Stimulated activated CD4-positive, alpha-beta T cell treated with anti-CD3 and anti-CD28 coated beads, Interleukin-1b, Interleukin-23, amount 100 ng/mL, for 1 hour (primary cell): ENCODE measurements at places on chromosomes 12 and 14.

DNA sequence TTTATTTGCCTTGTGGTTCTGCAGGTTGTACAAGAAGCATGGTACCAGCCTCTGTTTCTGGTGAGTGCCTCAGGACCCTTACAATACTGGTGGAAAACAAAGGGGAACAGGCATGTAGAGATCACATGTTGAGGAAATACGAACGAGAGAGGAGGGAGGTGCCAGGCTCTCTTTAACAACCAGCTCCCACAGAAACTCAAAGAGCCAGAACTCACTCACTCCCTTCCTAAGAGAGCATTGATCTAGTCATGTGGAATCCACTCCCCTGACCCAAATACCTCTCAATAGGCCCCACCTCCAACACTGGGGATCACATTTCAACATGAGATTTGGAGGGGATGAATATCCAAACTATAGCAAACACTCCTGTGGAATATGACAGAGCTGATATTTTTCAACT, 938.0 kb downstream of the GALC start:
- no peak for DNase-seq

DNA sequence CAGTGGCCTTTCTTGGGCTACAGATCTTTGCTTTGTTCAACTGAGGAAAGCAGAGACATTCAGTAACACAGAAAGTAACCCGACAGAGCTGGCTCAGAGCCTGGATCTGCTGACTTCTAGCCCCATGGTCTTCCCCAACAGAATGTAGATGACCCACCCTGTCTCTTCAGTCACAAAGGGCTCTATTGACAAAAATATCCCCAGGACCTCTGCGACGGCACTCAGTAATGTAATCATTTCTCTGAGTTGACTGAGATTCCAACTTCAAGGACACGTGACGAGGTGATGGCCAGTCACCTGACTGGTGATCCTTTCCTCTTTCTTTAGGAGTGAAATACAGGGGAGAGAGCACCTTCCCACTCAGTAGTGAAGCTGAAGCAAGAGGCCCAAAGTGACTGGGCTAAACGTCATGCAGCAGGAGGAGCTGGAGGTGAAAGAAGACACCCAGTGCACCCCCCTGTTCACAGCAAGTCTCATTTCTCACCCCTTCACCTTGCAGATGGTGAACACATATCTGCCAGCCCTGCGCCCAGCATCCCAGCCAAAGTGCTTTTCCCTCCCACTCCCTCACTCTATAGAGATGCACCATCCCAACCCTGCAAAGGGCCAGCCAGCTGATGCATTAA, 179.2 kb upstream of the EGLN3 start:
- no peak for DNase-seq

DNA sequence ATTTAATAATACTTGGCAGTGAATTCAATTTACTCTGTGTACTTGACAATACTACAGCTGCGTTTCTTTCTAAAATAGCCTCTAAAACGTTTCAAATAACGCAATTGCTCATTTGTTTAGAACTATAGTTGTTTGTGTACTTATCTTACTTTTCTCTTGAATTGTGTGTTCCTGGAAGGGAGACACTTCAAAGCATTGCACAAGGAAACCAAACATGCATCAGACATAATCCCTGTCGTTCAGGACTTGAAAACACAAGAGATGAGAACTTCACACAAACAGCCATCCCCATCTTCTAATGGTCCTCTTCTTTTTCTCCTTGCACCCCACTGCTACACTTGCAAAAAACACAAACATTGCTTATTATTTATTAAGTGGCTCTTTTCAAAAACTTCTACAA, 38.5 kb downstream of the PTGER2 start:
- DNase-seq = no peak

- no peak for DNase-seq
Observed at GRCh38 chr12:109092497-109093021, 713 bp downstream of the ALKBH2 start.

- no peak for DNase-seq
Observed at GRCh38 chr14:34715127-34715863, 902 bp upstream of the CFL2 start.

DNA sequence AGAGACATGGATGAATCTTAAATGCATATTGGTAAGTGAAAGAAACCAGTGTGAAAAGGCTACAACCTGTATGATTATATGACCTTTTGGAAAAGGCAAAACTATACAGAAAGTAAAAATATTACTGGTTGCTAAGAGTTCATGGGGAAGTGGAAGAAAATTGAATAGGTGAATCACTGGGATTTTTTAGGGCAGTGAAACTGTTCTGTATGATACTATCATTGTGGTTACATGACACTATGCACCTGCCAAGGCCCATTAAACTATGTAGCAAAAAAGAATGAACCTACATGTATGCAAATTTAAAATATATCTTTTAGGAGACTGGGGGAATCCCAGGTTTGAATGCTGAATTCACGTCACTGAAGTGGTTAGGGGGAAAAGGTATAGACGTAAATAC, 12.6 kb upstream of the OR8S1 start:
- no peak for DNase-seq

GRCh38 chr12:61232040-61232439, 1028.2 kb upstream of the USP15 start:
- no peak for DNase-seq

DNA sequence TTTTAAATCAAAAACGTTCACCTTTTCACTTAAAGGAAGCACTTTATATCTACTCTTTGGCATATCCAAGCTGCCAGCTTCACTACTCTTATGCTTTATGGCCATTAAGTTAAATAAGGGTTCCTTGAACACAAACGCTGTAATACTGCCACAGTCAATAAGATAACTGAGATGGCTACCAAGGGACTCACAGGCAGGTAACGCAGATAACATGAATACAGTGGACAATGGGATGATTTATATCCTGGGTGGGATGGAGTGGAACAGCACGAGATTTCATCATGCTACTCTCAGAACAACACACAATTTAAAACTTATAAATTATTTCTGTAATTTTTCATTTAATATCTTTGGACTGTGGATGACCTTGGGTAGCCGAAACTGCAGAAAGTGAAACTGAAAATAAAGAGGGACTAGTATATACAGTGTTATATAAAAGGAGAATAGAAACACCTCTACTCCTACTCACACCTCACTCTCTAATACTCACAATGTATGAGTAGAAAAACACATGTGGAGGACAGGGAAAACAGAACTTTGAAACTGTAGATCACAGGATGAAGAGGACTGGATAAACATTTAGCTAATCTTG, 367.3 kb downstream of the C12orf50 start:
- no peak for DNase-seq

DNA sequence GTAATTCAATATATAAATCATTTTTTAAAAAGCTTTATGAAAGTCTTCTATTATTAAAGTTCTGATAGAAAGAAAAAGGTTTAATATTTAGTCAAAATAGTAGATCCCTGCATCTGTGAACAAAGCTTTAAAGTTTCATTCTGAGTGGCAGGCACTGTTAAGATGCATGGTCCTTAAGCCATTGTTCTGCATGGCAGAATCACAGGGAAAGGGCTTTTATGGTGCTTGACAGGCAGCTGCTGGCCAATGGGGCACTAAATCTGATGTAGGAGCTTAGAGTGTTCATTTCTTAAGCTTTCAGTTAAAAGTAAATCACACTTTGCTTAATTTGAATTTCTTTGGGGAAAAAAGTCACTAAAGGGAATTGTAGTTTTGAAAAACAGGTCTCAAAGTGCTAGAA, 148.2 kb downstream of the PLEKHA5 start:
- no peak for DNase-seq

DNA sequence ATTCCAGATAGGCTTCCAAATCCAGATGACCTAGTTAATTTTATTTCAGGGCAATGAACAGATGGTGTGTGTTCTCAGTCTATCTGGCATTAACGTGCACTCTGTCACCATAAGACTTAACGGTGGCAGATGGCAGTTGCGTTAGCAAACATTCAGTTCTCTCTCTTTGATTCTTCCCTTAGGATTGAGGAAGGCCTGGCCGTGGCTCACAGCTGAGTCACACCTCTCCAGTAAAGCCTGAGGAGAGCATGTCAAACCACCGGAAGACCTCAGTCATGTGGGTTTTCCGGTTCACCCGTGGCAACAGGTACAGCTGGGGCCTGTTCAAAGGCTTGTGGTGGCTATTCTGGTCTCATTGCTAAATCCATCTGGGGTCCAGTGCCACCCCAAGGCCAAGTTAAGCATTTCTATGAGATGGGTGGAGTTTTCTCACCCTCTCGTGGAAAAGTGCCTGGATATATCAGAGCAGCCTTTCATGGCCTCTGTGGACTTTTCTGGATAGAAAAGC, 545.1 kb upstream of the ATP2B1 start:
- no peak for DNase-seq

- no peak for DNase-seq
Observed at GRCh38 chr14:22884076-22884737, 1.2 kb downstream of the REM2 start.

- no peak for DNase-seq
Observed at GRCh38 chr12:60522684-60523400, 927.0 kb downstream of the SLC16A7 start.

DNA sequence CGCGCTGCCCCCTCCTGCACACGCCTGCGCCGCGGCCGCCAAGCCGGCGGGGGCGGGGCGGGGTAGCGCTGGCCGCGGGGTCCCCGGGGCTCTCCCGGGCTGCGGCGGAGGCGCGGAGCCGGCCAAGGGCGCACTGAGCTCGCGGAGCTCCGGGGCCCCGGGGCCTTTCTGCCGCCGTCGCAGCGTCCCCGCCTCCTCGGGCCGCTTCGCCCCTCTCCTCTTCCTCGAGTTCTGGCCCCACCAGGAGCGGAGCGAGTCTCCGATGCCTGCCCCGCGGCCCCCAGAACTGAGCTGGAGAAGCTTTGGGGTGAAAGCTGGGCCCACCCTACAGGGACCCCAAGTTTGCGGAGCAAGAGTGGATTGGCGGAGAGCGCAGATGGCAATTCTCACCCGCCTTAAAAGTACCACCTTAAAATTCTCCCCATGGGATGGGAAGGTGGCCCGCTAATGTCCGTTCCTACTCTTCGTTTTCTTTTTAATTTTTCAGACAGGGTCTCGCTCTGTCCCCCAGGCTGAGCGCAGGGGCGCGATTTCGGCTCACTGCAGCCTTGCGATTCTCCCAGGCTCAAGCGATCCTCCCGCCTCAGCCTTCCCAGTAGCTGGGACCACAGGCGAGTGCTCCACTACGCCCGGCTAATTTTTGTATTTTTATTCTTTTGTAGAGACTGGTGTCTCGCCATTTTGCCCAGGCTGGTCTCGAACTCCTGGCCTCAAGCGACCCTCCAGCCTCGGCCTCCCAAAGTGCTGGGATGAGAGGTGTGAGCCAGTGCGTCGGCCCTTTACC, 129.6 kb downstream of the NDUFA12 start:
- DNase-seq = no peak

- DNase-seq = no peak
Observed at GRCh38 chr12:96099421-96099820, 64.0 kb upstream of the LTA4H start.

DNA sequence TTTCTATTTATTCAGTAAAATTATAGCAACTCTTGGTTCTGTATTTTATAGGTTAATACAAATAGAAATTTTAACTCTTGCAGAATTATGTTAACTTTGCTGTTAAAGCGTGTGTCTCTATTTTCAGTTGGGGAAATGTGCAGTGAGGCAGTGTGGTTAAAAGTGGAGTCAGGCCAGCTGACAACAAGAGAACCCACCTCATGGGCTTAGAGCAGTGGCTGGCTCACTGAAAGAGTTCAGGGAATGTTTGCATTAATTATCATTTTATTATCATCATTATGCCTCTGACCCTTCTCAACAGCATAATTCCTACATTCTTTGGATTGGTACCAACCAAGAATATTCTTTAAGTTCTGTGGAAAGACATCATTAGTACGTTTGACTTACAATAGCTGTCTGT, 163.8 kb downstream of the DERA start:
- no peak for DNase-seq

- DNase-seq = peak; percentile 5
Observed at GRCh38 chr12:46124848-46125619, 134.7 kb upstream of the SCAF11 start.

DNA sequence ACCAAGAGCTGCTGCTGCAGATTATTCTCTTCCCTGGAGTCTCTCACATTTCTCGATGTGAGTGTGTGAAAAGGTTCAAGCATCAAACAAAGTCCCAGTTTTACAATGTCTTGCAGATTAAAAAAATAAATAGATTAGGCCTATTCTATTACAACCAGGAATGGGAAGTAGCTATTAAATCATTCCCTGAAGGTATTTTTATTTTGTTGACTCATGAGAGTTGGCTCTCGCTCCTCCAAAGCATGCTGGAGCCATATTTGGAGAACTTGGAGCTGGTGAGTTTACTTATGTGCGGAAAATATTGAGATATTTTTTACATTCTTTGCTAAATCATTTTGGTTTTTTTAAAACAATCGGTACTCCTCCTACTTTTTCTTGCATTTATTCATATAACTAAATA, 572.3 kb downstream of the ETNK1 start:
- no peak for DNase-seq

- DNase-seq = no peak
Observed at GRCh38 chr14:52054678-52055077, 14.2 kb downstream of the NID2 start.

DNA sequence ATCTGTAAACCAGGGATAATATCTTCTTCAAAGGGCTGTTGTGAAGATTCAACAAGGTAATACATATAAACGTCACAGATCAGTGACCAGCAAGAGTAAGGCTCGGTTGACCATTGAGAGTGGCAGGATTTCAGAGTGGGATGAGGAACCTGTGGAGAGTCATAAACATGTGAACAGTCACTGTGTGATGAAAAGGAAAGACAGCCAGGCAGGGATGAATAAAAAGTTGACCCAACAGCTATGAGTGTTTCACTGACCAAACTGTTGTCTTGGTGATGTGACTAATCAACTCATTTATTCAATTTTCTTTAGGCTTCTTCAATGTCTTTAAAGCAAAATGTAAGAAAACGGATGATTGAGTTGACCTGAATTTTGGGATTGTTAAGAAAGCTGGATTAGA, 8.6 kb upstream of the FRMD6 start:
- no peak for DNase-seq

GRCh38 chr14:103204852-103205540, 81.7 kb downstream of the TNFAIP2 start:
- no peak for DNase-seq

DNA sequence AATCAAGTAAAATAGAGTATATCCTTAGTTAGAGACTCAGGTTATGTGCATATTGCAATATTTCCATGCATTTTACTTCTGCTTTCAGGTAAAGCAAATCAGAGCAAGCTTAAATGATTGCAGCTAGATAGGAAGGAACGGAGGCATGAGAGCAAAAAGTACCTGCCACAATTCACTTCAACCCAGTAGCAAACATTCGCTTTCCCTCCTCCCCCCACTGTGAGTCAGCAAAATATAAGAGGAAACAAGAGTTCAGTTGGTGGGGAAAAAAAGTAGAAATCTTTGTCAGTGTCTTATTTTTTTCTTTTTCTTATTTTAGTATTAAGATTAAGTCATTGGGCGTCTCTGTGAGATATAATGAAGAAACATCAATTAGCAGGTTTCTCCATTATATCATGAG, 475.4 kb downstream of the NPAS3 start:
- no peak for DNase-seq
